NCI-H446 treated with DMSO at 0.1 percent for 48 hours (cell line): ENCODE measurements at places on chromosomes 16 and 17.

- no peak for DNase-seq
These were observed 76.0 kb downstream of the METRNL start for GRCh38 chr17:83155128-83156121.

GRCh38 chr16:61098505-61098904 is 937.7 kb downstream of the CDH8 start:
- no peak for DNase-seq

DNA sequence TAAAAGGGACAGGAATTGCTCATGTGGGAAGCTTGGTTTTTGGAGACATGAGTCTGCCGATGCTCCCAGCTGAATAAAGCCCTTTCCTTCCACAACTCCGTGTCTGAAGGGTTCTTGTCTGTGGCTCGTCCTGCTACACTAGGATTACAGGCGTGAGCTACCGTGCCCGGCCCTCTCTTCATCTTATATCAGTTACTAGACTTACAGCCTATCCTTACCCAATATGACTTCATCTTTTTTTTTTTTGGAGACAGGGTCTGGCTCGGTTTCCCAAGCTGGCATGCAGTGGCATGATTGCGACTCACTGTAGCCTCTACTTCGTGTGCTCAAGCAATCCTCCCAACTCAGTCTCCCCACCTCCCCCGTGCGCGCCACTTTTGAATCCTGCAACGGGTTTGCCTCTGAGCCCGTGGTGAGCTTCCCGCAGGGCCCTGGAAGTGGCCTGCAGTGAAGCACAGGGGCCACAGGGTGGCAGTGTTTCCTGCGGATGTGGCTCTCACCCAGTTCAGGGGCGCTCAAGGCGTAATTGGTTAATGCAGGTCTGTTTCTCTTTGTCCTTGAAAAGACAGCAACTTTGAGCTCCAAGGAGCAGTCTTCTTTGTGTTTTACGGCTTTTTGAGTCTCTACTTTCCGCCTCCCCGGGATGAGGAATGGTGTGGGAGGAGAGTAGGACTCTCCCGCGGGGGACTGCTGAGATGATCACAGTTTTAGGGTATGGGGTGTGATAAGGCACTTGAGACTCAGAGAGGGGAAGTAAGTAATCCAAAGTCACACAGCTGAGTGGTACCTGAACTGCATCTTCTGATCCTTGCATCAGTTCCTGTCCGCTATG is 22.7 kb upstream of the GPRC5B start:
- DNase-seq = peak; percentile 6

DNA sequence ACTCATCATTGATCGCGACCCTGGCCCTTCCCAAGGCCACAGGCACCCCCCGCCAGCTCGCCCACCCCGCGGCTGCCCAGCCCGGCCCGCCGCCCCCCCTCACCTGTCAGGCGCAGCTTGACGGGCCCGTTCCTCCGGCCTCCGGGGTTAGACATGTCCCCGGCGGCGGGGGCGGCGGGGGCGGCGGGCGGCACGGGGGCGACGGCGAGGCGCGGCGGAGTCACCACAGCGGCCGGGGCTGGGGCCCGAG is 456 bp downstream of the SMURF2 start:
- DNase-seq = no peak

GRCh38 chr16:25014500-25015147 is 545 bp downstream of the ARHGAP17 start:
- DNase-seq = no peak

GRCh38 chr17:45857977-45858708 is 13.5 kb downstream of the SPPL2C start:
- no peak for DNase-seq

DNA sequence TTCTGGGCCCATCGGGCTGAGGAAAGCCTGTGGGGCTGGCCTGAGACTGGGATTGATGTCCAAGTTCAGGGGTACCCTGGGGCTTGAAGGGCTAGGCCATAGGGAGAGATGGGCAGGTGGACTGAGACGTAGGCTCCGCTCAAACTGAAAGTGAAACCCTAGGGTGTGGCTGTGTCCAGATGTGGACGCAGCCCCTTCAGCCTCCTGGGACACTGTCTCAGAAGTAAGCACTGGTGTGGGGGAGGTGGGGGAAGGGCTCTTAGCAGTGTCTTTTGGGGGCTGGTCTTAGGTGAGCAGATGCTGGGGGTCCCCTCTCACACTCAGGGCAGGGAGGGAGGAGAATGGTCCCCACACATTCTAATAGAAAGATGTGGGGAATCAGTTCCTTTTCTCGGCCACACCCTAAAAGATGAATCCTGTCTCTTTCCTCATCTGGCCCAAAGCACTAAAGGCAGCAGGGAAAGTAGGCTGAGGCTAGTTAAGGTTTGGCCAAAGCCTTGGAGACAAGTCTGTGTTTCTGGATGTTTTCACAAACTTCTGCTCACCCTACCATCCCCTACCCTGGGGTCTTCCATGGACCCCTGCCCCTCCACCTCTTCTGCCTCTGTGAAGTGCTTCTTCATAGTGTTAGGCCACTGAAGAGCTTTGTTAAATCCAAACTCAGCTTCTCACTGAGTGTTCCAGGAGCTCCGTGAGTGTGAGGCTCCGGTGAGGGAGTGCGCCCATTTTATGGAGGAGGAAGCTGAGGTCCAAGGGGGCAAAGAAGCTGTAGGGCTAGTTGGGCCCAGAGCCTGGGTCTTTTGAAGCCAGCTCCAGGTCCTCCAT is 5.6 kb downstream of the FMNL1 start:
- DNase-seq = no peak

- DNase-seq = no peak
These were observed 2.1 kb upstream of the ATP2A1 start for GRCh38 chr16:28876019-28876659.

GRCh38 chr16:54093281-54093680 is 193.3 kb downstream of the IRX3 start:
- no peak for DNase-seq

DNA sequence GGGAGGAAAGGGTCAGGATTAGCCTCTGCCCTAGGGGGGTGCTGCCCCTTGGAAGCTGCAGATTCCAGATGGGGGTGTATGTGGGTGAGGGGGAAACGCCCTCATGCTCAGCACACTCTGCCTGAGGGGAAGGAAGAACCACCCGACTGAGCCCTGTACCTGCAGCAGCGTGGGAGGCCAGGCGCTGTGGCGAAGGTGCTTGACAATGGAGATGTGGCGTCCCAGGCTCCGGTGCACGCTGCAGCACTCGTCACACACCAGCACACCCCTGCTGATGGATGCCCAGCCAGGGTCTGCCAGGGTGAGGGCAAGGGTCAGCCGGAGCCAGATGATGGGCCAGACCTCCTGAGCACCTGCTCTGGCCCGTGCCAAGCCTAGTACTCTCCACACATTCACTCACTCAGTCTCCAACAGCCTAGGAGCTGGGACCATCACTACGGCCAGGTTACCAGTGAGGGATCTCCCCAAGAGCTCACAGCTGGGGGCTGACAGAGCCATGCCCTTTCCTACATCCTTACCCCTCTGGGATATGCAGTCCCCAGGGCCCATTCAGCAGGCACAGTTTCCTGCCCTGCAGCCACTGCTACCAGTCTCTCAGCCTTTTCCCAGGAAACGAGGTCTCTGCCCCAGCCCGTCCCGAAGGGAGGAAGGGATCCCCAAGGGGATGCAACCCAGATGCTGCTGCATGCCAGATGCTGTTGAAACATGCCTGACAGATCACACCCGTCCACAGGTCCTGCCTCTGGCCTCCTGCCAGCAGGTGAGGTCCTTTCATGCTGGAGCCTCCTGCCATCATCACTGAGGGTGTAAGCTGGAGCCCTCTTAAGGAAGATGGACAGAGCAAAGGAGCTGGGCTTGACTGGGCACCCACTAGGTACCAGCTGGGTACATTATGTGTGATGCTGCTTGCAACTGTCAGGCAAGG is 5.9 kb downstream of the GIT1 start:
- DNase-seq = no peak

- no peak for DNase-seq
These were observed 11.0 kb downstream of the NEUROD2 start for GRCh38 chr17:39596543-39597267.

- DNase-seq = no peak
These were observed 29.9 kb upstream of the IRX6 start for GRCh38 chr16:55294129-55294528.

- DNase-seq = no peak
These were observed 221.7 kb upstream of the HSBP1 start for GRCh38 chr16:83586036-83586435.

GRCh38 chr17:44197980-44198720 is 1.5 kb downstream of the ATXN7L3 start:
- no peak for DNase-seq

- DNase-seq = no peak
These were observed 1.7 kb downstream of the ADORA2B start for GRCh38 chr17:15946611-15947120.

GRCh38 chr17:71166311-71166710 is 954.5 kb upstream of the SOX9 start:
- DNase-seq = no peak

- no peak for DNase-seq
These were observed 1631.0 kb downstream of the CDH8 start for GRCh38 chr16:60405286-60405685.

DNA sequence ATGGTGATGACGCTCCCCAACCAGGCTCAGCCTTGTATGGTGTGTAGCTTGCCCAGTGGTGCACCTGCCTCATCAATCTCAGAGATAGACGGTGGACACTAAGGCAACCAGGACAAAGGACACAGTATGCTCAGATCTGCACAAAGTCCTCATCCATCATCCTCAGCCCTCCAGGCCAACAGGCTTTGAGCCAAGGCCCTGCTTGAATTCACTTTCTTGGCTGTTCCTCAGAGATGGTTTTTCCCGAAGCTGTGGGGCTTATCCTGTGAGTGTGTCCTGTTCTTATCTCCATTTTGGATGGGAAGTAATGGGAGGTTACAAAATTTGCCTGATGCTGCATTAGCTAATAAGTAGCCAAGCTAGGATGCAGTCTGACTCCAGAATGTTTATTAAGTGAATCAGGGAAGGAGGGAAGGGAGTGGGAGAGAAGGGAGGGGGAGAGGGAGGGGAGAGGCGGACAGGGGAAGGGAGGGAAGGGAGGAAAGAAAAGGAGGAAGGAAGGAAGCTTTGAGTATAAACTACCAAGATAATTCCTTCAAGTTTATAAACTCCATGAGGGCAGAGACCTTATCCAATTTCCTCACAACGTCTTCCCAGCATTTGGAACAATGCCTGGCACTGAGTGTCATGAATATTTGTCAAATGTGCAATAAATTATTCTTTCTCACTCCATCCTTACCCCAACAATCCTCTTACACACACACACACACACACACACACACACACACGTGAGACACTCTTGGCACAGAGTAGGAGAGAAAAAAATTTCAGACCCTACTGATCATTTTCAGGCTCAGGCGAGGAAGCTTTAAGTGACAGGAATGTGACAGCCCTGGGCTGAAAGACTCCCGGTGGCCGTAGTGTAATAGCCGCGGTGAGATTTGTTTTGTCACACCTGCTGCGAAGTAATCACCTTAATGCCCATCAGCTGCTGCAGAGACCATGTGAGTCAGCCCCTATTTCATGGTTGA is 84.3 kb downstream of the BMERB1 start:
- peak; percentile 50 for DNase-seq

DNA sequence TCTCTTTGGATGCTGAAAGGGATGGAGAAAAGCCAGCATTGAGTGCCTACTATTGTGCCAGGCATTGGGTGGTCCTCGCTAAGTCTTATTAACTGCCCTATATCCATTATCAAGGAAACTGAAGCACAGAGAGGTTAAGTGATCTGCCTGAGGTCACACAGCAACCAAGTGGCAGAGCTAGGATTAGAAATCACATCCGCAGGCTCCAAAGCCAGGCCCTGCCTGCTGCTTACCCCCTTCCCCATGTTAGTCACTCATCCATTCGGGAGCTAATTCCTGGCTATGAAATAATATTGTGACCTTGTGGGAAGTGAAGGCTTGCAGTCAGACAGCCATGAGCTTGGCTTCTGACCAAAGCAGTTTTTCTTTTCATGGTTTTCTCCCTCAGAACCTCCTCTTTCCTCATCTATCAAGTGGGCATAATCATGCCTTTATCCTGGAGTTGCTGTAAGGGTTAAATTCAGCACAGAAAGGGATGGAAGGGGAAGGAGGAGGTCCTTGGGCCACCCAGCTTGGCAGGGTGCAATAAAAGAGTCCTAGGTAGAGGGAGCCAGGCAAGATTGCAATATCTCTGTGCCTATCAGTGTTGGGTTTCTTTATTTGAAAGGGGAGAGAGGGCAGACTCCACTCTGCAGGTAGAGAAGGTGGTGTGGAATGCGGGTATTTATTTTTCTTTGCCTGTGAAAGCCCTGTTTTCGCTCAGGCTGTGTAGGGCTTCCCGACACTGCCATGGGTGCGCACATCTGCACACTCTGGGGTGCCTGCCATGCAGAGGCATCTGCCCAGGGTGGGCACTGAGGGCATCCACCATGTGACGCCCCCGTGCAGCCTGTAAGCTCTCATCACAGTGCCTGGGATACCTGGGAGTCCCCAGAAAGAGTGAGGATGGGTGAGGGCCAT is 11.3 kb downstream of the RAI1 start:
- no peak for DNase-seq

DNA sequence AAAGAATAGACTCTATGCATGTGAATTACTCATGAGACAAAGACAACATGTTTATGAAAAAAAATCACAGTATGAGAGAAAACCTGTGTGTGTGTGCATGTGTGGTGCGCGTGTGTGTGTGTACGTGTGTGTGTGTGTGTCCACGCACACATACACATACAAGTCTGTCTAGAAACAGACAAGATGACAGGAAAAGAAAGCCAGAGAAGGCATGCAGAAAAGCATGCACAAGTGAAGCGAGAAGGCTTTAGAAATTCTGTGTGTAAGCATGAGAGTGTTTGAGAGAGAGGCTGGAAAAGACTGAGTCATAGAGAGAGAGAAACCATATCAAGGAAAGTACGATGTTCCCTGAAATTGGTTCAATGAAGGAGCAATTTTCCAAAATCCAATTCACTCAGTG is 566.4 kb upstream of the C16orf82 start:
- no peak for DNase-seq

DNA sequence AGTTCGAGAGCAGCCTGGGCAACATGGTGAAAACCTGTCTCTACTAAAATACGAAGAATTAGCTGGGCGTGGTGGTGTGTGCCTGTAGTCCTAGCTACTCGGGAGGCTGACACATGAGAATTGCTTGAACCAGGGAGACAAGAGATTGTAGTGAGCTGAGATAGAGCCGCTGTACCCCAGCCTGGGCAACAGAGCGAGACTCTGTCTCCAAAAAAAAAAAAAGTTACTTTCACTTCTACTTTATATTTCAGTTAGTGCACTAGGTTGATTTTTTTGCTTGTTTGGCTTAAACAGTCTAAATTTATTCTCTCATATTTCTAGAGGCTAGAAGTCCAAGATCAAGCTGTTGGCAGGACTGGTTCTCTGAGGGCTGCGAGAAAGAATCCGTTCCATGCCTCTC is 13.4 kb downstream of the CCDC102A start:
- no peak for DNase-seq
